Activated CD8-positive, alpha-beta memory T cell treated with anti-CD3 and anti-CD28 coated beads for 1 hour (primary cell): ENCODE measurements at places on chromosomes 2 and 18.
A peak's percentile ranks its signal among the peaks of the same experiment; 100 is the strongest.

DNA sequence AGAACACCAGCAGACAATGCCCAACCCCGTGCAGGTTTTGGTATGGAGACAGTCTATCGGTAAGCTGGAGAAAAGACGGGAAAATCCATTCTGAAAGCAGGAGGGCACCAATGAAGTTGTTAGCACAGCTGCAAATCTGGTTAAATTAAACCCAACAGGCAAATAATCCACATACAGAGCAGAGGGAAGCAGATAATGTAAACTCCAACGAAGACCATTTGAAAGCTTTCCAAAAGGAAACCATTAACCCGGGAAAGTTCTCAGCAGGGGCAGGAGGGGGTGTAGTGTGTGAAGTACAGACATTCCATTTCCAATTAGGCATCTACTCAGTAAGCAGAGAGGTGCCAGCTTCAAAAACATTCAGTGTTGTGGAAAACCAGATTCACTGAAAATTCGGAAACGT is 10.3 kb downstream of the EDAR start:
- no peak for DNase-seq

- peak; percentile 24 for DNase-seq
These were observed 466.5 kb downstream of the METTL4 start for GRCh38 chr18:2104620-2105462.

- DNase-seq: no peak
These were observed 250.9 kb downstream of the PIEZO2 start for GRCh38 chr18:10898417-10898974.

GRCh38 chr2:168650781-168651180 is 151.7 kb upstream of the NOSTRIN start:
- DNase-seq: no peak

GRCh38 chr2:49041061-49041460 is 113.3 kb downstream of the FSHR start:
- DNase-seq: no peak

DNA sequence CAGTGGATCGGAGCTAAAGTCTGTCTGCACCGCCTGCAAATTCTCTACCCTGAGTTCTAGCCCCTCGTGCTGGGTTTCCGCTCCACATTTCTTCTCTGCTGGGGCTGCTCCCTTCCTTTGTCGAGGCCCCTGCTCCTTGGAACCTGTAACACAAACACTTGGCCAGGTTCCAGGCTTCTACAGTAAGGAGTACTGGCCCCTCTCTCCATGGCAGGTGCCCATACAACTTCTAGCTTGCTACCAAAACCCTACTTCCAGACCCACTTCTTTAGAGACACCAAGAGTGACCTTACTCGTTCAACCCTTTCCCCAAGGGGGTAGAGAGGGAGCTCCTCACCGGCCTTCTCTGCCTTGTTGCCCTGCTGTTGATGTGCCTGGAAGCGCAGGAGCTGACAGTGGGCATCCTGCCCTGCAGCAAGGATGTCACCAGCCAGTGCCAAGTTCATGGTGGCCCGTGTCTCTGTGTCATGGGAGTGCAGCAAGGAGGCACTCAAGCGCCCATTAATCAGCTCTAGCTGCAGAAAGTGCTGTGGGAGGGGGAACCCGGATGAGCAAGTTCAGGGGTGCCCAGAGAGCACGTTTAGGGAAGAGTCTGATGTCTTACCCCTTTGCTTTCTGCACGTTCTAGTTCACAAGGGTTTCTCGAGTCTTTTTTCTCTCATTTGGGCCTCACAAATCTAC is 1.1 kb downstream of the PREB start:
- no peak for DNase-seq

- DNase-seq: no peak
These were observed 165.8 kb downstream of the DNAH7 start for GRCh38 chr2:195902857-195903256.

GRCh38 chr2:10932345-10933151 is 20.8 kb downstream of the KCNF1 start:
- DNase-seq: no peak

DNA sequence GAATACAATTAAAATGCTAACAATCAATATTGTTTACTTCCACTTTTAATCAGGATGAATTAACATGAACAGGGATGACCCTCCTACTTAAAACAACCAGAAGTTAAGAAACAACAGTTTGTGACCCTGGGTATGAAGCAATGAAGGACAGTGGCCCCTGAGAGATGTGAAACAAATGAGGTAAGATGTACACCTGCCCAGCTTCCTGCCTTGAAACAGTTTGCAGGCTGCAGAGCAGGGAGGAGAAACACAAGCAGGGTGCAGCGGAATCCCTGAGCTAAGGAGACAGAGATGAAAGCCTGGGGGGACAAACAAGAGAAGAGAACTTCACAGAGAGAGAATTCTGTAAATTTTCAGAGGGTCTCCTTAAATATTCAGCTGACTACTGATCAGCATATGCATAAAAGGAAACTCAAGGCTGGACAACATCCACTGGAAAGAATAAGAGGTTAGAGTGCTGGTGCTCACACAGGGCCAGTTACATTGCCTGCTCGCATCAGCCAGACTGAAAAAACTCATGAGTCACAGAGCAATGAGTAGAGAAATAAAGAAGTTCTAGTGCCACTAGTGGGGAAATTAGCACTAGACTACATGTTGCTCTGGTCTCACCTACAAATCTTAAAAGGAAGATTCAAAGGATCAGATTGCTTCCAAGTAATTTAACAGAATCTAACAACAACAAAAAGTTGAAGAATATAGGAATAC is 106.4 kb downstream of the PID1 start:
- DNase-seq: no peak

DNA sequence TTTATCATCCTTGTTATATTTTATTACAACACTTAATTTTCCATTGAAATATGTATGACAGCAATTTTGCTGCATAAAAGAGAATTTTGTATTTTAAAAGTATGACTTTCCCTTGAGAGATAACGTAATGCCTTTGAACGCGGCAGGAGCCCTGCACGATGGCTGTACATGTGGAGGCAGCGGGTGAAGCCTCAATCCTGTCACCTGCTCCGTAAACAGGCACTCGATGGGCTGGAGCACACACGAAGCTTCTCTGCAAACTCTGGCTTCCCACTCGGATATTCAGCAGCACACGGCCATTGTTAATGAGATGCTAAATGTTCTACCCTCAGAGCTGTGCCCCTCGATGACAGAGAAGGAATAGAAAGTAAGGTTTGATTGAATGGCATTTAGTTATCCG is 184.4 kb downstream of the RTP5 start:
- no peak for DNase-seq

GRCh38 chr18:28365411-28365831 is 188.5 kb upstream of the CDH2 start:
- no peak for DNase-seq

DNA sequence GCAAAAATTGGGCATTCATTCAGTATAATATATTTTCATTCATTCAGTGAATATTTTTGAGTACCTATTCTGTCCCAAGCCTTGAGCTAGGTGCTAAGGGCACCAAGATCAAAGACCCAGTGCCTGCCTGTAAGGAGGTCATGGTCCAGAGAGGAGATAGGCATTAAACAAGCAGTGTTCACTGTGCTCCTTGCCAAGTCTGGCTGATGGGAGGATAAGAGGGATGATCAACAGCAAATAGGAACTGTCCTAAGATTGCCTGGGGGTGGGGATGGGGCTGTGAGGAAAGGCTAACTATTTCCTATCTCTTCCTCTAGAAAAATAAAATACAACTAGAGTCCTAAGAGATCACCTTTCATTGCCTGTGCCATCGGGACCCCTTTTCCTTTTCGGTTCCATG is 60.4 kb downstream of the SETBP1 start:
- no peak for DNase-seq

DNA sequence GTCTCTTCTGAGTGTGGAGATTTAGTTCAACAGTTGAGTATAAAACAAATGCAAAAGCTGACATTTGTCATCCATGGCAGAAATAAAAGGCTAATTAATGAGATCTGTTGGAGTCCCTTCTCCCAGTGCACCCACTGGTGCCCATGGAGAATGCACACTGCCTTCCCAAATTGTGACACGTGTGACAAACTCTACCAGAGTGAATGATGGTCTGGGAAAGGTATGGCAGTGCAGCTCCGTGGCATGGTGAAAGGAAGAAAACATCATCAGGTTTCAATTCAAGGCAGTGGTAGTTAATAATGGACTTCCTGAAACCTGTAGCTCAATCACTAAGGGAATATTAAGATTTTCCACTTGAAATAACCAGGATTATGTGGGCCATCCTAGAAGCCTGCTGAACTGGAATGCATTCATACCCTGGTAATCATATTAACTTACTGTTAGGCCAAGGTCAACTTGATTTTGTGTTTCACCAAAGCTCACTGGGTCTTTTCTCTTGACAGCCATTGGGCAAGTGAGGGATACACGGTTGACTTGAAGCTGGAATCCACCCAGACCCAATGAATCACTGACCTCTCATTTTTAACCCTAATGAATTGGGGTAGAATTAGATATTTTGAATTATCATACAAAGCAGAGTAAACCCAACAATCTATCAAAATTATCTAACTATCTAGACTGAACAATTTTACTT is 167.6 kb downstream of the AFF3 start:
- DNase-seq: no peak

- DNase-seq: no peak
These were observed 341.8 kb downstream of the RBM43 start for GRCh38 chr2:150919901-150920300.

GRCh38 chr2:126707941-126708340 is 52.0 kb downstream of the GYPC start:
- no peak for DNase-seq

- DNase-seq: no peak
These were observed 76.8 kb downstream of the ALPK2 start for GRCh38 chr18:58552057-58552461.

GRCh38 chr2:120331903-120332302 is 14.0 kb upstream of the INHBB start:
- DNase-seq: no peak

DNA sequence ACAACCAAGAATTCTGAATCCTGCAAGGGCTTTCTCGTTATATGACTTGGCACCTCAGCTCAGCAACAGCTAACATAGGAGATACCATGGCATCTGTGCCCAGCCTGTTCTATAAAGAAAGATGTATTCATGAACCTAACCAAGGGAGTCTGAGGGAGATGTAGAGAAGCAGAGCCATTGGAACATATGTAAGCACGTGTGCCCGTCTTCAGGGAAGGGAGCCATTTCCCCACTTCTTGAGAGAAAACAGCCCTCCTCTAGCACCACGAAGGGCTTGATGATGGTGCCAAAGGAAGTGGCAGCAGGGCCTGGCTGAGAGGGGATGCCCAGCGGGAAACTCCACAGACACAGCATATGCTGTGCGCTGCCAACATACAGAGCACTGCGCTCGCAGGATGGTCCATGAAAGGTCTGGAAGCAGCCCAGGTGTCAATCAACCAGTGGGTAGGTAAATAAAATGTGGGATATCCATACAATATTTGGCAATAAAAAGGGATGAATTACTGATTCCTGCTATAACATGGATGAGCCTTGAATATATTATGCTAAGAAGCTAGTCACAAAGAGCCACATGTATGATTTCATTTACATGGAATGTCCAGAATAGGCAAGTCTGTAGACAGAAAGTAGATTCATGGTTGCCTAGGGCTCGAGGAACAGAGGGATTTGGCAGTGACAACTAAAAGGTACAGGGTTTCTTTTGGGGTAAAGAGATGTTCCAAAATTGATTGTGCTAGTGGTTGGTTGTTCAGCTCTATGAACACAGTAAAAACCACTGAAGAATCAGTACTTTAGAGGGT is 16.1 kb downstream of the TMEM247 start:
- no peak for DNase-seq

DNA sequence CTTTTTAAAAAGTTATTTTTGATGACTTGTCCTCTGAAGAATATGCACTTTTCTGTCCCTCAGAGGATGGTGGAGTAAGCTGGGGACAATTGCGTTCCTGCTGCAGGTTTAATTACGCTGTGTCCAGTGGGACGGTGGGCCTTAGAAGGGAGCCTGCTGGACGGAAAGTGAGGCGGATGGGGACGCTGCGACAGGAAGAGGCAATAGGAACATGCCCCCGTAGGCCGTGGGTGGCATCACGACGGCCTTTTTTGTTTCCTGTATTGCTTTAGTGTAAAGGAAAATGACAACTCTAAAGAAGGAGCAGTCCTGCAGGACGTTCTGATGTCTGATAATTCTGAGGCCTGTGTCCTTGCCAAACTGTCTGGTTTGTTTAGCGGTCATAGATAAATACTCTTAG is 121.6 kb downstream of the NFATC1 start:
- DNase-seq: no peak

DNA sequence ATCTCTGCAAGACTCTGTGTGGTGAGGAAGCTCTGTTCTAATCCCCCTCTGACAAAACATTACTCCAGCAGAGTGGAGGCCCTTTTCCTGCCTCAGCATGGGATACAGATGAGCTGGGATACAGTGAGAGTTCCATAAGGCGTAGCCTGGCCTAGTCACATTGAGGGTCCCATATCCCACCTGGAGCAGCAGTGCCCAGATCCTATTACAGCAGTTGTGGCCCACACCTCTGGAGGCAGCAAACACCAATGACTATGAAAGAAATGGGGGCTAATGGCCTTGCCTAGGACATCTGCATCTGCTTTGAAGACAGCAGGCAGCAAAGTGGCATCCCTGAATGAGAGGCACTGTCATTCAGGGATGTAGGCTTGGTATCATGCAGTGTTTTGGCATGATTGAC is 534.5 kb downstream of the TDRD15 start:
- DNase-seq: no peak

DNA sequence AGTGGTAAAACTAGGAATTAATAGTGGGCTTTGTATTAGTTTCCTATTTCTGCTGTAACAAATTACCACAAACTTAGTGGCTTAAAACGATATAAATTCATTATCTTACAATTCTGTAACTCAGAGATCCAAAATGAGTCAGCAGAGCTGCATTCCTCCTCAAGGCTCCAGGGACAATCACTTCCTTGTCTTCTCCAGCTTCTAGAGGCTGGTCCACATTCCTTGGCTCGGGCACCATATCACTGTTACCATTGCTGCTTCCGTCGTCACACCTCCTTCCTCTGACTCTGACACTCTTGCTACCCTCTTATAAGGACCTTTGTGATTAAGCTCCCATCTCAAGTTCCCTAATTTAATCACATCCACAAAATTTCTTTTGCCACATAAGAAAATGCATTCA is 567.8 kb upstream of the KLHL29 start:
- no peak for DNase-seq

GRCh38 chr2:70553334-70553583 is 367 bp downstream of the TGFA start:
- no peak for DNase-seq

DNA sequence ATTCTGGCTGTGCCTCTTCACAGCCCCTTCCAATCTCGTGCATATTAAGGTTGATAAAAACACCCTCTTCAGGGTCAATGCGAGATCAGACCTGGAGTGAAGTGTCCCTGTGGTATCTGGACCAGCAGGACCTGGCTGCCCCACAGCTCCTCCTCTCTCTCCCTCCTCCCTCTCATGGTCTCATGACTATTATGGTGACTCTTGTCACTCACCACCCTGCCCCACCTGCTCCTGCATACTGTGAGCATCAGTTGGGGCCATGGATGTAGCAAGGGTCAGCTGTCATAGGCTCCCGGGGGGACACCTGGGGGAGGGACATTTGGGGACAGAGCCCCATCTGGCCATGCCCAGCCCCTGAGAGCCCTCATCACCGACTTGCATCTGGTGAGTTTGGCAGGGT is 50.2 kb downstream of the ODC1 start:
- DNase-seq: no peak

- DNase-seq: no peak
These were observed 22.5 kb downstream of the PLEKHA3 start for GRCh38 chr2:178502751-178503150.
